ENCODE measurements at places on chromosomes 3 and 15.

GRCh38 chr3:100395679-100396431 is 5.0 kb downstream of the TOMM70 start:
- no peak for DNase-seq

DNA sequence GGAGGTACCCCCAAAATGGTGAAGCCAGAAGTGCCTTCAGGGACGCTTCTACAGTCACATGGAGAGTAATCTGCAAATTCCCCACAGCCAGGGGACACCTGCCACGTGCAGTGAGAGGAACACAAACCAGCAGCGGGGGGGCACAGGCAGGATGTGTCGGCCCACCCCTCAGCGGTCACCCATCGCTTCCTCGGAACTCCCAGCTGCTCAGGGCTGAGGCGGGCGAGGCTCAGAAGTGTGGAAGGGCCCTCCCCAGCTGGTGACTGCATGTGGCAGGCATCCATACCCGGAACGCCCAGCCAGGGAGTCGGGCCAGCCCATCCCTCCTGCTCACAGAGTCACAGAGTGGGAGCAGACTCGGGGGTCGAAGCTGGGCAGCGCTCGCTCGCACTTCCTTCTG is 63.7 kb downstream of the SLC12A8 start:
- DNase-seq: peak; percentile 54

- DNase-seq: no peak
Measured at GRCh38 chr15:73716417-73716816, 32.2 kb downstream of the CD276 start.

- peak; percentile 38 for DNase-seq
Measured at GRCh38 chr3:11624161-11624560, 19.6 kb downstream of the VGLL4 start.

GRCh38 chr3:151276687-151277042 is 1.7 kb downstream of the P2RY14 start:
- DNase-seq: no peak

DNA sequence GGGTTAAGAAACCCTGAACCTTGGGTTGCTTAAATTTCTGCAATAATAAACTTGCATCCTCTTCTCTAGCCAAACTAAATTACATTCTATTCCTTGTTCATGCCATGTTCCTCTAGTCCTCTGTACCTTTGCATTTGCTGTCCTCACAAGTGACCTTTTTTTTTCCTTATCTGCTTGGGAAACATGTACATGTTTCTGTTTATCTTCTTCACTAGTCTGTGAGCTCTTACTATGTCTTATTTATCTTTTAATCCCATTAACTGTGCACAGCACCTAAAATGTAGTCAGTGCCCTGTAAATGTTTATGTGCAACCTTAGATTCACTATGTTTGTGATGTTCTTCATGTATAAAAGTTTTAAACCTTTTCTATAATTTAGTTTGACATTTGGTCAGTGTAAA is 61.9 kb downstream of the REC114 start:
- no peak for DNase-seq

DNA sequence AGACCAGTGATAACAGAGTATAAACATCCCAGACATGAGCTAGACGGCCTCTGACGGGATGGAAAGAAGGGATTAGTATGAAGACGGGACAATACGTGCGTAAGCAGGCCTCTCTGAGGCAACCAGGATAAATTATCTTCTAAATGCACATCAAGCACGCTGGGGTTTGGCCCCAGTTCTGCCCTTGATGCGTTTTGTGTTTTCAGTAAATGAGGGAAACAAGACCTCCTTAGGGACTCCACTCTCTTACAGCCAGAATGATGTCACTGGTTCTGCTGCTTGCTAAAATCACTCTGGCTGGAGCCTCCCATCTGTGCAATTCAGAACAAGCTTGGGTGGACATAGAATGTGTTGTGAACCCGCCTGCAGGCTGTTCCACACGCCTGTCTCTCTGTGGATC is 156.0 kb upstream of the MCTP2 start:
- peak; percentile 82 for DNase-seq

DNA sequence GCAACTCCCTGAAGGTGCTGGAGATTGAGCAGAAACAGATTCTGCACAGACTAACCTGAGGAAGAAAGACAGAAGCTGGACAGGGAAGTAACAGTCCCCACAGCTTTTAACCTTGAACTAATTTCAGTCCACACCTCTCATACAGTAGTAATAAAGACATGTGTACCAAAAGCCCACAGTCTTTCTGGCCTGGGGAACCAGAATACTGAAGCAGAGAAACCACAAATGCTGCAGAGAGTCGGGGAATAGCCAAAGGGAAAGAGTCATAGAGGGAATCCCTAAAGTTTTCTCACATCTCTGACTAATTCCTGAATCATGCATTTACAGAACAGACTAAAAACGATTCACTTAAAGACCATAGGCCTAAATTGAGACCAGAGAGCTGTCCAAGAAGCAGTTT is 503.4 kb upstream of the NECTIN3 start:
- peak; percentile 92 for DNase-seq

DNA sequence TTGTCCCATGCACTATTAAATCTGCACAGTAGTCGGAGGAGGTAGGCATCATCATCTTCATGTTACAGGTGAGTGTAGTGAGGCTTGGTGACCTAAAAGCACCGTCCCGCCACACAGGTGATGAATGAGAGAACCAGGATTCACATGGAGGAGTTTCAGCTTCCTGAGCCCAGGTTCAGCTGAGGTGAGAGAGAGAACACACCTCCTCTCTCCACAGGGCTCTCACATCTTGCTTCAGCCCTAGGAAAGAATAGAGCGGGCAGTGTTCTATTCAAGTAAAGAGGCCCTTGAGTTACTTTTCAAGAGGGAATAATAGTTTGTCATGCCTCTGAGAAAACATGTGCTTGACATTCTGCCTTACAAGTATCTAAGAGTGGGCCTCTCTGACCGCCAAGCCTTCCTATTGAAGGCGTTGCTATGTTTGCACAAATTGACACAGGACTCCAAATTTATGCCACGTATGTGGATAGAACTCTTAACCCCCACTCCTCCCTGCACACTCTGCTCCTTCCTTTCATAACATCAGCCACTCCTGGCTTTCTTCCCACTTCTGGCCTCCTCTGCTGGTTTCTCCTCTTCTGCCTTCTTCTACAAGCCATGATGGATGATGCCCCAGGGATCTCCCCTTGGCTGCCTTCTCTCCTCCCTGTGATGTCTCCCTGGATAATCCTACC is 138.3 kb upstream of the ABHD17C start:
- peak; percentile 93 for DNase-seq

GRCh38 chr3:156230278-156230900 is 110.0 kb downstream of the KCNAB1 start:
- DNase-seq: no peak

GRCh38 chr3:24434651-24435050 is 60.0 kb downstream of the THRB start:
- DNase-seq: no peak

DNA sequence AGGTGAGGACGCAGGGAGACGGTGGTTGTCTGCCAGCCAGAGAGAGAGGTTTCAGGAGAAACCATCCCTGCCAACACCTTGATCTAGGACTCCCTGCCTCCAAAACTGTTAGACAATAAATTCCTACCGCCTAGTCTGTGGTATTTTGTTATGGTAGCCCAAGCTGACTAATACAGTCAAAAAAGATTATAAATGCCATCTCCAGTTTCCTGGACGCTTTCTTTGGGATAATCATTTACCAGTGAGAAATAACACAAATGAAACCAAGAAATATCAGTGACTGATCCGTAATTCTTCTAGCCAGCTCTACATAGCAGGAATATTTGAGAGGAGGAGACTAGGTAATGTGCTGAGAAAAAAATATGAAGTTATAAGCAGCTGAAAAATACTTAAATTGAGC is 707.8 kb upstream of the LMCD1 start:
- no peak for DNase-seq

- no peak for DNase-seq
Measured at GRCh38 chr3:108004647-108005046, 86.2 kb downstream of the CD47 start.

DNA sequence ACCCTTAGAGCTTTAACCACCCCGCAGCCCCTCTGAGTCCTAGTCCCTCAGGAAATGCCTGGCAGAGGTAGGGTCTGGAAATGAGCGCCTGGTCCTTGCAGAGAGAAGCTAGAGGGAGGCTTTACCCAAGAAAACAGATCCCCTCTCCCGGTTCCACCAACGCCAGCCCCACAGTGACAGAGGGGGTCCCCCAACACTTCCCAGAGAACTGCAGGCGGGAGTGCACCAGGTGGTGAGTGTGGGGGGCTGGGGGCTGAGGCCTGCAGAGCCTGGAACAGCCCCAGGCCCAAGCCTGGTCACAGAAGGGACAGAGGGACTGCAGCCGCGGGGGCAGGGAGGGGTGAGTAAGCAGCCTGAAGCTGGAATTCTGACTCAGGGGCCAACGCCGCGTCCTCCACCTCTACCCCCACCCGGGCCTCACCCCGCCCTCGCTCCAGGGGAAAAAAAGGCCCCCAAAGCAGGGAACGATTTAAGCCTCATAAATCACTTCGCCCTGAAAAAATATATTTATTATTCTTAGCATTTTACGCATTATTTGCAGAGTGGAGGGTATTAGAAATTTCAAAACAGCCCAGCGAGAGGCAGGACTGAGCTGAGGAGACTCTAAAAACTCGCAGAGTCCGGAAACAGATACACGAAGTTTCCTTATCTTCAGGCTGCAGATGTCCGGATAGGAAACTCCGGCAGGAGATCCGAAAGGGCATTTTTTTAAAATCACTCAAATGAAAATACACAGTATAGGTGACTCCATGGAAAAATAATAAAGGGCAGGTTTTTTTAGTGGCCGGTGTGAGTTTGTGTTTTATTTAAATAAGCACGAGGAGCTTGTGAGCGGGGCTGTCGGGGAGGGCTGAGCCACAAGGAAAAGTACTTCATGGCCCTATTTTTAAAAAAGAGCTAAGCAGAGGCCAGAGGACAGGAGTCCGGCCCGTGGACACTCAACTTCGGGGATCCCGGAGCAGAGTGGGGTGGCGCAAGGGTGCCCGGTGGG is 10.0 kb downstream of the GATA2 start:
- peak; percentile 74 for DNase-seq

DNA sequence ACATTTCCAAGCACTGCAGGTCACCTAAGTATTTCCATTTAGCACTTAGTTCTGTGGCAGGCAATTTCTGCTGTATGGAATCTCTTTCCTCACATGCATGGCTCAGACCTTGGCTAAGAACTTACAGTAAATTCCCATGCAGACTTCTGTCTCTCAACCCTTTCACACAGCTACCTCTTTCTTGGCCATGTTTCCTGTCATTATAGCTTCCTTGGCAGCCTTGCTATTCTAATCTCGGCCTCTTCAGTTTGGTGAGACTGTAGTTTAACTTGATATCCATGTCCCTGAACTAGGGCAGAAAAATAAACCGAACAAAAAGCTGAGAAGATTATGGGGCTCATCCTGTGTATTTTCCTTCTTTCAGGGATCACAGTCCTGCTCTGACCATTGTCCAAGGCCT is 96.0 kb downstream of the SPATA16 start:
- no peak for DNase-seq

GRCh38 chr3:147963711-147964110 is 554.5 kb downstream of the ZIC1 start:
- peak; percentile 36 for DNase-seq

DNA sequence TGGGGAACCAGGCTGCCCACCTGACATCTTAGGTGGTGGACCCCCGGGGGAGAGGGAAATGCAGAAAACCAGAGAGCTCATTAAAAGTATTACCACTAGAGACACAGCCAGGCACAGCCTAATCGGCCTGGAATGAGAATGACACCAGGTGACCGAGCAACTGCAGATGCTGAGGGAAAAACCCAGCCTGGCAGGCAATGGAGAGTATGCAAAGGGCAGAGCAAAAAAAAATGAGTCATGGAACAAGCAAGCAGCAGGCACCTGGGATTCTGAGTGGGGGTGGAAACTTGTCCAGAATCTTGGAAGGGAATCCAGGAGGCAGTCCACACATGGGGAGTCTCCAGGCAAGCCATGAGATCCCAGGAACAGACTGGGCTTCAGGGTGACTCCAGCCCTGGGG is 183.7 kb upstream of the LRRN1 start:
- no peak for DNase-seq

DNA sequence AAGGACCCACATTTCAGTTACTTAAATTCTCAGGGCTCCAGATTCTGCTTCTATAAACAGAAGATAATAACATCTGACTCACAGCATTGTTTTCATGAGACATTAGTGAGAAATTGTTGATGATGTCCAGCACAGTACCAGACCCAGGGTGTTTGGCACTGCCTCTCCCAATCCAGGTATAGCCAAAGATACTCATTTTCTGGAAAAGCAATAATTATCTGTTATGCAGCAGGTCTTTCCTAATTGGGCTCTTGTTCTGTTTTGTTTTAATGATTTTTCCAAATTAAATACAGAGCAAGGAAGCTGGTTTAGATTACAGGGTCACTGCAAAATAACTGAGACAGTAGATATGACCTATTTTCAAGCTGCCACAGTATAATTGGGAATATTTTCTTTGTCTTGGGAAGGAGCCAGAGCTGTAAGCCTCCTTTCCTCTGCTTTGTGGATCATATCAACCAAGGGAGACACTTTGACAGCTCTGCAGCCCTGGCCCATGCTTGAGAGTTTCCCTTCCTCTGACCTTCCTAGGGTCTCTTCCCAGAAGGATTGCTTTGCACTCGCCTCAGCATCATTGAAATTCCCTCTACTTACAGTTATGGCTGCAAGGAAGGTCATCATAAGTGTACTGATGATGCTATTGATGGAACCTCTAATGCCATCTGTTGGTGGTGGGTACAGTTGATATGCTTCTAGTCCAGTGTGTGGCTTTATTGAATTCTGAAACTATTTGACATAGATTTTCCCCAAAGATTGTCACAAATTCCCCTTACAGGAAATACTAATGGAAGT is 522.4 kb upstream of the ADAMTS9 start:
- DNase-seq: no peak

DNA sequence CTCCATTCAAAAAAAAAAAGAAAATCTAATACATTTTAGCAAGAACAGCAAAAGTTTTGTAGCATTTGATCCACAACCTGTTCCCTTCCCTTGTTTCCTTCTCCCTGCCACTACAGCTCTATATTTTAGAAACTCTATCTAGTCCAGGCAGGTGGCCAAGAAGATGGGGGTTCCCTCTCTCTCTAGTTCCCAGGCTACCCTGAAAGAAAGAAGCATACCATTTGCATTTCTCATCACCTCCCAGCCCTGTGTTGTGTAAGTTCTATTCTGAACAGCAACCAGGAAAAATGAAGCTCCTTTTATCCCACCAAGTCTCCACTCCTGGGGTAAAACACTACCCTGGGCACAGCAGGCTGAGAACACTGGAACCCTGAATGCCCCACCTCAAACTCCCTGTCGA is 100.0 kb downstream of the PCCB start:
- peak; percentile 97 for DNase-seq

- no peak for DNase-seq
Measured at GRCh38 chr3:189898559-189899153, 222.0 kb downstream of the P3H2 start.

- DNase-seq: no peak
Measured at GRCh38 chr3:23320586-23321570, 117.8 kb downstream of the UBE2E2 start.

DNA sequence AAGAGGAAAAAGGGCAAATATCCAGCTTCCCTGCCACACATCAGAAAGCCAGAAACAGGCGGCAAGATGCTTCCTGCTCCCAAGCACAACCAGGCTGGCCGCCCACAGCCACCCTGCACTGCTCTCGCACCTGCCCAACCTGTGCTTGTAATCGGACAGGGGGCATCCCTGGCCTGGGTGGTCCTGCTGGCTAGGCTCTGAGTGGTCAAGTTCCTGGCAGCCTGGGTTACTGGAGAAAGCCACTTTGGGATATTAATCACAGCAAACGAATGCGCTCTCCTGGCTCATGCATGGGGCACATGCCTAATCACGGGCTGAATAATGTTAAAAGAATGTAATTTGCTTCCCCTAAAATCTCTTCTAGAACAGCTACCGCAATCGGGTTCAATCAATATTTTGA is 442.4 kb downstream of the MCTP2 start:
- no peak for DNase-seq

- peak; percentile 73 for DNase-seq
Measured at GRCh38 chr15:32908135-32908801, 190.5 kb downstream of the GREM1 start.
